ENCODE measurements at places on chromosomes 16 and 17. TPM values are rescaled to one million over a fixed set of nuclear protein-coding genes. Genes with fewer than 3 reads are reported as not detected.

The SCARF1 gene
- total RNA-seq, result 1.6 TPM

The PLA2G15 gene
- 7.4 TPM for total RNA-seq

The C17orf78 gene
- total RNA-seq, result not detected

The GINS3 gene
- total RNA-seq, result 0.86 TPM

The PRSS36 gene
- total RNA-seq, result 0.10 TPM

The SSTR5 gene
- total RNA-seq, result not detected

The TMC8 gene
- total RNA-seq, result 481 TPM

The ASPHD1 gene
- total RNA-seq, result not detected

The OTOA gene
- total RNA-seq, result 0.16 TPM

The OR4D1 gene
- 1.0 TPM for total RNA-seq
